Umbilical cord (tissue), 2 donors: ENCODE measurements at places on chromosomes 7 and 10. TPM values are rescaled to one million over a fixed set of nuclear protein-coding genes. Genes with fewer than 3 reads are reported as not detected.

OR9A2 gene
- total RNA-seq, result not detected

PKD1L1 gene
- under 0.01 TPM for total RNA-seq

NOS3 gene
- total RNA-seq, result 4.6 TPM

CCAR1 gene
- 69.3 TPM for total RNA-seq

MALRD1 gene
- 4.8 TPM for total RNA-seq

INSIG1 gene
- 55.4 TPM for total RNA-seq

PGAM2 gene
- not detected for total RNA-seq

ECHDC3 gene
- total RNA-seq, result 0.48 TPM

MOSPD3 gene
- total RNA-seq, result 7.2 TPM

MYH16 gene
- not detected for total RNA-seq
